Small intestine (tissue), 16 donors: ENCODE measurements at places on chromosomes 2 and 18.

GRCh38 chr18:35348001-35348400 is 3.8 kb upstream of the ZNF24 start:
- no peak for DNase-seq

- DNase-seq = no peak
Measured at GRCh38 chr2:3441465-3441864, 62.0 kb downstream of the TRAPPC12 start.

DNA sequence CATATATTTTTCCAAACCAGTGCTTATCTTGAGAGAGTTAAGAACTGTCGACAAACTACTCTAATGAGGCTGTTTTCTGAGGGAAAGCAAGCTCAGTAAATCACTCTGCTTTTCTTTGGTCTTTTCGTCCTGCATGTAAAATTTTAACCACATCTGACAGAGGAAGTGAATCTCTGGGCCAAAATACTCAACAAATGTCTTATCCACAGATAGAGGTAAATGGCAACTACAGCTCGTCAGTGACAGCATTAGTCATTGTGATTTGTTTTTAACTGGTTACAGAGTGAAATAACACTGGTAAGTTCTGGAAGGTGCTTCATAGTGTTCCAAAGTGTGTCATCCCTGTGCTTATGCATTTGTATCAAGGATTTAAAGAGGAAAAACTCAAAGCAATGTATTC is 82.6 kb upstream of the SLC8A1 start:
- DNase-seq = no peak

DNA sequence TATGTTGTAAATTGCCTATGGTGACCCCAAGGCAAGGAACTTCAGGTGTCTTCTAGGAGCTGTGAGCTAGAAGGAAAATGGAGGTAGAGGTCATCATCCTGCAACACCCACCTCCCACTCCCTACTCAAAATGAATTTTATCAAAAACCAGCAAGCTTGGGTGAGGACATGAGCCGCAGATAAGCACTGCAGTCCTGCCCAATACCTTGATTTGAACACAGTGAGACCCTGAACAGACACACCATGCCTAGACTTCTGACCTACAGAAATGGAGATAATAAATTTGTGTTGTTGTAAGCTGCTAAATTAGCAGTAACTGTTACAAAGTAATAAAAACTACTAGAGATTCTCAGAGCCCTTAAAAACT is 13.4 kb downstream of the MEX3C start:
- DNase-seq = no peak

DNA sequence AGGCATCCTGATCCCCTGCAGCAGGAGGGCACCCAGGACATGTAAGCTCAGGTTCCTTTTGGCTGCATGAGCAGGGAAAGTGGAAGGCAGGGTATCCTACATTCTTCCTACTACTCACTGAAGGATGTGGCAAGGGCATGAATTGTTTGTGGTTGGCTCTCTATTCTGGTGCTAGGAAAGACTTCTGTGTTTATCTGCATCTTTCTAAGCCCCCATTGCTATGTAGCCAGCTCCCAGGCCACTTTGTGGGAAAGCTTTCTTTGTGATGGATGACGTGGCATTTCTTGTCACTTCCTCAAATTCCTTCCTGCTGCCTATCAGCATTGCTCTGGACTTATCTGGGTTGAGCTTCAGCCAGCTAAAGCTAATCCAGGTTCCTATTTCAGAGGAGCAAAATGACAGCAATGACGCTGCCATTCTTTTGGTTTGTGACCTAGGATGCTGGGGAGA is 46.2 kb downstream of the MEIS1 start:
- DNase-seq = peak; percentile 48

- DNase-seq = peak; percentile 73
Measured at GRCh38 chr2:120787822-120788700, 52.4 kb downstream of the GLI2 start.

- no peak for DNase-seq
Measured at GRCh38 chr2:55239656-55240222, 7.3 kb downstream of the RPS27A start.

GRCh38 chr18:77137851-77138250 is 5.3 kb upstream of the MBP start:
- no peak for DNase-seq

DNA sequence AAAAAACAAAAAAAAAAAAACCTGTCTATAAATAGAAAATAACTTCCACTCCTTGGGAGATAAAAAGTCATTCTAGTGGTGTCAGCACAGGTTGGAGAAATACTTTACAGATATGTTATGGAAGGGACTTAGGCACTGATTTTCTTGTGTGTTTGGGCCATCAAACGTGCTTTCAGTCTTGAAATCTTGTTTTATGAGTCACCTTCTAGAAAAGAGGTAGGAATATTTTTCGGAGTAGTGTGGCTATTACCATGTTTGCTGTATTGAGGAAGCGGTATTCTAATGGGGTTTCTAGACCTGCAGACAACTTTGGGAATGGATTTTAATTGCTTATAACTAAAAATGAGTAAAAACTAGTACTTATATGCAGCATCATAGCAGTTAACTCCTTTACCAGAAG is 12.0 kb downstream of the HNMT start:
- no peak for DNase-seq

GRCh38 chr2:187566266-187566665 is 12.0 kb upstream of the TFPI start:
- DNase-seq = no peak

- DNase-seq = no peak
Measured at GRCh38 chr2:197538412-197538811, 22.5 kb downstream of the MOB4 start.

DNA sequence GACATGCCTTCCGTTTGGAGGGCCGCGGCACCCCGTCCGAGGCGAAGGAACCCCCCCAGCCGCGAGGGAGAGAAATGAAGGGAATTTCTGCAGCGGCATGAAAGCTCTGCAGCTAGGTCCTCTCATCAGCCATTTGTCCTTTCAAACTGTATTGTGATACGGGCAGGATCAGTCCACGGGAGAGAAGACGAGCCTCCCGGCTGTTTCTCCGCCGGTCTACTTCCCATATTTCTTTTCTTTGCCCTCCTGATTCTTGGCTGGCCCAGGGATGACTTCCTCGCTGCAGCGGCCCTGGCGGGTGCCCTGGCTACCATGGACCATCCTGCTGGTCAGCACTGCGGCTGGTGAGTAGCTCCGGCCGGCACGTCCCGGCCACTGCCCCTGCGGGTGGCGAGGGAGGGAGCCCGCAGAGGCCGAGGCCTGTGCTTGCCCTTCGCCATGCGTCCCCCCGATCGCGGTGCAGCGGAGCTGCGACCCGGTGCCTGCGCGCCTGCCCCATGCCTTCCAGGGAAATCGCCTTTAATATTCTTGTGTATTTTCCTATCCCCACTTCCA is 1.2 kb downstream of the BMPR2 start:
- DNase-seq = peak; percentile 40

- DNase-seq = no peak
Measured at GRCh38 chr2:53998834-53999233, 28.0 kb upstream of the PSME4 start.

GRCh38 chr2:19035238-19035637 is 323.2 kb downstream of the OSR1 start:
- no peak for DNase-seq

DNA sequence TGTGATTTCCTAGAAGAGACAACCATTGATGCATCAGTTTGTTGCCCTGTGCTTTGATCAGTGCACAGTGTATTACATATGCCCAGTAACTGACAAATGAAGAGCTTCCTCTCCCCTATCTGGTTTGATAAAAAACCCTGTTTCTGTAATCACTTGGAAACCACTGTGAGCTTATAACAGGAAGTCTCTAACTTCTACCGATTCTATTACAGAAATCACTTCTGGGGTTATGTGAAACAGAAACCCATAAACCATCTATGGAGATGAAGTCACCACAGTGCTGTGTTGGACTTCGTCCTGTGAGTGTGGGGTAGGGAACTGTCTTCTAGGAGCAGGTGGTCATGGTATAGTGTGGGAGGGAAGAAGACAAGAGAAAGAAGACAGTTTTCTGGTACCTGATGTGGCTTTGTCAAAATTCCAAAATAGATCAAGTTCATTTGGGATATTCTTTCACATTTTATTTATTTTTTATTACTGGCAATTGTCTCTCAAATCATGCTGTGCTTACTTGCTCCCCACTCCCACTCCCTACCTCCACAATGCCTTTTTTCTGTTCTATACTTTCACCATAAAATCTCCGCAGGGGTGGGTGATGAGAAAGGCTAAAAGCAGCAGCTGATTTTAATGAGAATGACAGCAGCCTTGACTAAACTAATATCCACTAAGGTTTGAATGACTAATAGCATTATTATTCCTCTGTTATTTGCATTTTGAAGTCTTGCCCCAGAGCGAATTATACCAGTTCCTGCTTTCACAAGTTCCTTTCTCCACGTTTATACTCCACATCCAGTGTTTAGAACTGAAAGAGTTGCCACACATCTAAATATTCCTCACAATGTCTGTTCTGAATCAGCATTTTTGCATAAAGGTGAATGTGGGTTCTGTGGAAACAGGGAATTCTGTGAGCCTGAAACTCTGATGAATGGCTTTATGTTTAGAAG is 41.7 kb upstream of the RND3 start:
- peak; percentile 18 for DNase-seq

DNA sequence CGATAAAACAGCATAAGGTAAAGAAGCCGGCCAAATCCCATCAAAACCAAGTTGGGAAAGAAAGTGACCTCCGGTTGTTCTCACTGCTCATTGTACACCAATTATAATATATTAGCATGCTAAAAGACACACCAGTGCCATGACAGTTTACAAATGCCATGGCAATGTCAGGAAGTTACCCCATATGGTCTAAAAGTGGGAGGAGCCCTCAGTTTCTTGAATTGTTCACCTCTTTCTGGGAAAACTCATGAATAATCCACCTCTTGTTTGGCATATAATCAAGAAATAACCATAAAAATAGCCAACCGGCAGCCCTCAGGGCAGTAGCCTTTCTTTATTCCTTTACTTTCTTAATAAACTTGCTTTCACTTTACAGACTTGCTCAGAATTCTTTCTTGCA is 544.9 kb upstream of the SETBP1 start:
- DNase-seq = no peak

- DNase-seq = no peak
Measured at GRCh38 chr2:182816866-182817265, 49.6 kb downstream of the FRZB start.

DNA sequence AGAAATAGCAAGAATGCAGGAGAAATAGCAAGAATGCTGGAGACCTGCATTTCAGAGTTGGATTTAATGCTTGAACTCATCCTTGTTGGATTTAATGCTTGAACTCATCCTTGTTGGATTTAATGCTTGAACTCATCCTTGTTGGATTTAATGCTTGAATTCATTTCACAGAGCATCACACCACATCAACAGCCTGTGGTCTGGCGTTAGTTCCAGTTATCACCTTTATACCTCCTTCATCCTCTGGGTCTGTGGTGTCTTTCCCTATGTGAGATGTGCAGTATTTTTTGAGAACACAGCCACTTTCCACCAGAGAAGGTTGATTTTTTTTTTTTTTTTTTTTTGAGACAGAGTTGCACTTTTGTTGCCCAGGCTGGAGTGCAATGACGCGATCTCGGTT is 546.4 kb upstream of the SOX11 start:
- no peak for DNase-seq

DNA sequence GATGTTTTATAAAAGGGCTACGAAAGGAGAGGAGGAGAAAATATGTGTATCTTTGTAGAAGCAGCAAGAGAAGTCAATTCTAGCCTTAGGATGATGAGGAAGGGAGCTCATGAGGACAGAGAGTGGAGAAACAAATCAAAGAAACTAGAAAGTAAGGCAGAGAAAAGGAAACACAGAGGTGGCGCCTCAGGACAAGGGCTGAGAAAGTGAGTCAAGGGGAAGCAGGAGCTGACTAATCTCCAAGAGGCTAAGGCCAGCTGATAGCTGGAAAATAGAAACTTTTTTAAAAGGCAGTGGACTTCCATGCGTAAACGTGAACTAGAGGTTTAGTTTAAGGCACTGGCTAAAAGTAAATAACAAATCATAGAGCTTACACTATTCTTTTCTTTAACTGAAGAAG is 173.3 kb downstream of the ANKRD44 start:
- no peak for DNase-seq

- DNase-seq = peak; percentile 93
Measured at GRCh38 chr18:50128506-50129271, 66.3 kb downstream of the MYO5B start.

DNA sequence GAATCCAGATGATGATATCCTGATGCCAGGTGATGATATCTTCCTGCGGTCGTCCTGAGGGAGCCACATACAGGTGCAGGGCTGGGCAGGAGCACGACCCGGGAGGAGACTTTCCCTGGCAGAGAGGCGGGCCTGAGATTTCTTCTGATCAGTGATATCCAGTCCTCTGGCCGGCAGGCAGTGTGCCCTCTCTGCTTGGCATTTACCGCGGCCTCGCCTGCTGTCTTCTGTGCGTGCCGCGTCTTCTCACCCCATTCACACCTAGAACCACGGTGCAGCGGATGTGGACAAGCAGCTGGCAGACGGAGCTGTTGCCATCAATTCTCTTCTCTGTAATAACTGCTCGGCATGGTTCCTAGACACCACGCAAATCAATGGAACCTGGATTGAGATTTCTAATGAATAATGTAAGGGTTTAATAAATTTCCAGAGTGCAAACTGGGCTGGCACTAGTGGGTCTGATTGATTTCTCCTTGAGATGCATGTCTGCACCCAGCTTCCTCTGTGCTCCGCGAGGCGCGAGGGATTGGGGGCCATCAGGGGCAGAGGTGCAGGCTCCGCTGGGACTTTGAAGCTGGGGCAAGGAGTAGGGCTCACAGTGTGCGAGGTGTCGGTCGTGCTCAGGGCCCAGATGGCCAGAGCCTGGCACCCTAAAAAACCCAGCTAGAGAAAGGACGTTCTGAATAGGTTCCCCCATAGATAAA is 208.9 kb upstream of the HDAC4 start:
- DNase-seq = no peak
